ENCODE measurements at places on chromosomes 6 and 20. TPM values are rescaled to one million over a fixed set of nuclear protein-coding genes. Genes with fewer than 3 reads are reported as not detected.

GRCh38 chr20:24148372-24148771, 159.8 kb upstream of the GGTLC1 start:
- peak; percentile 59 for DNase-seq

DNA sequence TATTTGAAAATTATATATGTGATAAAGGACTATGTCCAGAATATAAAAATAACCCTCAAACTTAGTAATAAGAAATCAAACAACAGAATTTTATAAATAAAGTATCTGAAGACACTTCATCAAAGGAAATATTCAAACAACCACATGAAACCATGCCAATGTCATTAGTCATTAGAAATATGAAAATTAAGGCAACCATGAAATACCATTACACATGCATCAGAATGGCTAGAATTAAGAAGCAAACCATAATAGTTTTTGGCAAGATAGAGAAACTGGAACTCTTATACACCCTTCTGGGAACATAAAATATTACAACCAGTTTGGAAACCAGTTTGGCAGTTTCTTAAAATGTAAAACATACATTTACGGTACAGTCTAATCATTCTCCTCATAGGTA, 137.2 kb upstream of the ADGRB3 start:
- no peak for DNase-seq

DNA sequence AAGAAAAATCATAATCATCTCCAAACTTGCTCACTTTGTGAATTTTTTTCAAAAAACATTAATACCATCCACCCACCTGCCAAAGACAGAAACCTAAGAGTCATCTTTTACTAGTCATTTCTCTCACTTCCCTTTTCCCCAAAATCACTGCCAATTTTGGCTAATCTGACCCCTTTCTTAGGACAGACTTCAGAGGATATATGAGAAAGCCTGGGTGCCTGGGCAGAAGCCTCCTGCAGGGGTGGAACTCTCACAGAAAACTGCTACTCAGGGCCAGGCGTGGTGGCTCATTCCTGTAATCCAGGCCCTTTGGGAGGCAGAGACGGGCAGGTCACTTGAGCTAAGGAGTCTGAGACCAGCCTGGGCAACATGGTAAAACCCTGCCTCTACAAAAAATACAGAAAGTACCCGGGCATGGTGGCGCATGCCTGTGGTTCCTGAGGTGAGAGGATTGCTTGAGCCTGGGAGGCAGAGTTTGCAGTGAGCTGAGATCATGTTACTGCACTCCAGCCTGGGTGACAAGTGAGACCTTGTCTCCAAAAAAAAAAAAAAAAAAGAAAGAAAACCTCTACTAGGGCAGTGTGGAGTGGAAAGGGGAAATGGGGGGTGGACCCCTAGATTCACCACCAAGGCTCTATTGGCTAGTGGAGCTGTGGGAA, 3.8 kb downstream of the DEK start:
- peak; percentile 49 for DNase-seq

DNA sequence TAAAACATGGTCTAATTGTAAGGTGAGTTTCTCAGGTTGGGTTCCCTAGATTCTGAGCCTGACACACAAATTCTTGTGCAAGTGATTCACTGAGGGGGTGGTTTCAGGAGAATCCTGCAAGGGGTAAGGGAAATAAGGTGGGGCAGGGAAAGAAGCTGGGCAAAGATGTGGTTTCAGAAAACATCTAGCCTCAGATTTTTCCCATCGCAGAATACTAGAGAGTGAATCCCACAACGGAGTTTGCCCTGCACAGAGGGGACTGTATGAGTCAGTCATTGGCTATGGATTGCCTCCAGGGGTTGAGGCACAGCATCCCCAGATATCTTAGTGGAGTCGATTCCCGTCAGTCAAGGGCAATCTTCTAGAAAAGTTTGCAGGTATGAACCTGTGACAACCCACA, 65.2 kb downstream of the PRL start:
- DNase-seq, result no peak

GRCh38 chr20:47263465-47264084, 92.9 kb downstream of the ZMYND8 start:
- no peak for DNase-seq

DNA sequence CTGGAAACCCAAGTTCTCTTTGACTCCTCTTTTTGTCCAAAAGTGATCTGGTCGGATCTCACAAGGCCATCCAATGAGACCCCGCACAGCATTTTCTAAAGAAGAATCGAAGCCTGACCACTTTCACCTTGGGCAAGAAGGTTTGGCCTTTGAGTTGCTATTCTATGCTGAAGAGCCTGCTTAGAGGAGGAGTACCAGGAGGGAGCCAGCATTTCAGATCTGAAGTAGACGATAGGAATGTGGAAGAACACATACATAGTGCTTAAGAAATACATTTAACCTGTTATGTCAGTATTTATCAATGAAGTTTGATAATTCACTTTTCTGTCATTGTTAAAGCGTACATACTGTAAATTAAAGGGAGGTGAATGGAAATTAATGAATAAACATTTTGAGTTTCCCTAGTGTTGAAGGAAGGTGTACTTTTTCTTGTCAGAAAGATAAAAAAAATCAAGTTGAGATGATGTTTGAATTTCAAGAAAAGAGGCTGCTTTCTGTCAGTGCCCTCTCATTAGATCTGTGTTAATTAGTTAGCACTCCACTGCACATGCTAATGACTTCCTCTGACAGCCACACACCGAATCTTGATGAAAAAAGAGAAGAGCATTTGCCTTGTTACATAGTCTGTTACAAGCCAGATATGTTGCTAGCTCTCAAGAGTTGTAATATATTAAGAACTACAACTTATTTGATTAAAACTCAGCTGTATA, 10.9 kb upstream of the TDRD6 start:
- DNase-seq, result no peak

DNA sequence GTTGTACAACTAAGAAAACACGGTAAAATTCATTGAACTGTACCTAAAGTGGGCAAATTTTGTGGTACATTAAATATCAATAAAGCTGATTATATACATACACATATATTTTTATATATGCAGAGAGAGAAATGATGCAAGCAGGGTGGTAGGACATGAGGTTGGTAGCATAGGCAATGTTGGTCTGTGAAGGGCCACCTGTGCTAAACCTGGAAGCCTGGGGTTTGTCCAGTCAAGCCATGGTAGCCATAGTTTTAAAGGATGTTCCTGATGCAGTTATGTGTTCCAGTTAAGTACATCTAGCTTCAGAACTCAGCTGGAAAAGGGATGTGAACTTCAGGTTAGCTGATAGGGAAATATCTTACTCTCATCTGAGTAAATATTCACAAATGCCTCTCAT, 60.1 kb downstream of the TRIM38 start:
- no peak for DNase-seq

GRCh38 chr6:136225496-136225895, 24.6 kb downstream of the MTFR2 start:
- no peak for DNase-seq

GRCh38 chr6:107102414-107102805, 12.9 kb downstream of the BEND3 start:
- no peak for DNase-seq

Gene PREX1
- total RNA-seq, result 78.2 TPM

Gene ASIP
- not detected for total RNA-seq

- no peak for DNase-seq
Observed at GRCh38 chr20:14860410-14860814, 523.0 kb upstream of the FLRT3 start.

Gene HCRTR2
- not detected for total RNA-seq

DNA sequence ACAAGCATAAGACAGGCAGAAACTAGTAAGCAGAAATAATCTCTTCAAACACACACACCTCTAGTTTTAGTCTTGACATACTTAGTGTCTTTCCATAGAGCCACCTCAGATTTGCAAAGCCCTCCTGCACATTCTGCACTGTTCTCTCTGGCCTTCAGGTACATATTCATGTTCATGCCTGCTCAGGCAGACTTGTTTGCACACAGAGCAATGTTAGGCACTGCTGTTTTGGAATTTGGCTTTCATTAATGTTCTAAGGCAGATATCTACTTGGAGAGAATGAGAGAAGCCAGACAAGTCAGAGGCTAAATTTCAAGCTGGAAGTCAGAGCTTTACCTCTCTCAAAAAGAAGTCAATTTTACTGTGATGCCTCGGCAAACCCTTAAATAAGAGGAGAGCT, 21.3 kb upstream of the DST start:
- DNase-seq, result no peak

Gene PKIB
- 3.2 TPM for total RNA-seq

GRCh38 chr20:39857187-39857586, 831.8 kb downstream of the MAFB start:
- DNase-seq, result no peak

Gene SYCP2L
- 1.0 TPM for total RNA-seq

- no peak for DNase-seq
Observed at GRCh38 chr20:44494681-44495080, 19.0 kb downstream of the TTPAL start.

Gene MGME1
- 11.3 TPM for total RNA-seq

Gene SLC32A1
- not detected for total RNA-seq

DNA sequence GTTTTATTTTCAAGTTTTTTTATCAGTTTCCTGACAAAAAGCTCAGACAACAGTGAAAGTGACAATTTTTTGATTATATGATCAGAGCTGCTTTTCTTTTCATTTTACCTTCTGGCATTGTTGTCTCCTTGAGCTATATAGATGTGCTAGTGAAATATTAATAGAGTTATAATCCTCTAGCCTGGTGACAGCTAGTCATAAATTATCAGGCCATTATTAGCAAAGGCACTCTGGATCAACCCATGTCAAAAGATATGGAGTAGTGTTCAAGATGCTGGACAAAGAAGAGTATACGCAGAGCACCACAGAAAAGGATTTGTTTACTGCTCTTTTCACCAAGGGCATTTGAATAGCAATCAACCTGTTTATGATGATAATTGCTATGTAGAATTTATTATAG, 1230.1 kb downstream of the HACE1 start:
- DNase-seq, result no peak

GRCh38 chr6:147716434-147716833, 207.9 kb downstream of the SAMD5 start:
- no peak for DNase-seq

DNA sequence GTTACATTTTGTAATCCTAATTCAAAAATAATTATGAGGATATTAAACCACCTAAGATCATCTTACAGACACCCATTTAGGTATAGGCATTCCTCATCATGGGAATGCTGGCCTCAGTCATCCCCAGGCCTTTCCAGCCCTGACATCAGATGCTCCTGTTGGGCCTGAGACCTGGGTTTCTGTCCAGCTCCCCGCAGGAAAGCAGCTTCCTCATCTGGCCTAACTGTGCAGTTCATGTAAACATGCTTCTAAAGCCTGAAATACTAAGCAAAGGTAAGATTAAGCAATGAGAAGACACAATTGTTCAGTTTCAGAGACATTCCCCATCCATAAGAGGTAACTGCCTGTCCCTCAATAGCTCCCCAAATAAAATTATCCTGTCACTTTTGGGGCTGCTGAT, 19.0 kb downstream of the ETV7 start:
- no peak for DNase-seq

GRCh38 chr6:7642791-7643190, 52.8 kb downstream of the SNRNP48 start:
- DNase-seq, result no peak

GRCh38 chr20:57034001-57034400, 232.4 kb downstream of the BMP7 start:
- DNase-seq, result no peak

Gene SLPI
- total RNA-seq, result 1,714 TPM

DNA sequence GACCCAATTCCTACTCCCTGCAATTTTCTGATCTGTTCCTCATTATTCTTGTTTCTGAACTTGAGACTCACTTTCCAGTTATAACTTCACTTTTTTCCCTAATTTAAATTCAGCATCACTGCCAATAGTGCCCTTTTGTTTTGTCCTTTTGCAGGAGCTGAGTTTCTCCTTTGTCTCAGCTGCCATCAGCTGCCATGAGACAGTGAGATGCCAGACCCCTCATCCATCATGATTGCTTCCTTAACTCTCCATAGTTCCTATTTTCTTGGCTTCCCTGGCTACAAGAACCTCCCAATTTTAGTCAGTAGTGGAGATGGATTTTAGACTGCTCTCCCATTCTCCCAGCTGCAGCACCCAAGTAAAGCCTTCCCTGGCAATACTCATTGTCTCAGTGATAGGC, 518.1 kb downstream of the HDGFL1 start:
- DNase-seq, result no peak

DNA sequence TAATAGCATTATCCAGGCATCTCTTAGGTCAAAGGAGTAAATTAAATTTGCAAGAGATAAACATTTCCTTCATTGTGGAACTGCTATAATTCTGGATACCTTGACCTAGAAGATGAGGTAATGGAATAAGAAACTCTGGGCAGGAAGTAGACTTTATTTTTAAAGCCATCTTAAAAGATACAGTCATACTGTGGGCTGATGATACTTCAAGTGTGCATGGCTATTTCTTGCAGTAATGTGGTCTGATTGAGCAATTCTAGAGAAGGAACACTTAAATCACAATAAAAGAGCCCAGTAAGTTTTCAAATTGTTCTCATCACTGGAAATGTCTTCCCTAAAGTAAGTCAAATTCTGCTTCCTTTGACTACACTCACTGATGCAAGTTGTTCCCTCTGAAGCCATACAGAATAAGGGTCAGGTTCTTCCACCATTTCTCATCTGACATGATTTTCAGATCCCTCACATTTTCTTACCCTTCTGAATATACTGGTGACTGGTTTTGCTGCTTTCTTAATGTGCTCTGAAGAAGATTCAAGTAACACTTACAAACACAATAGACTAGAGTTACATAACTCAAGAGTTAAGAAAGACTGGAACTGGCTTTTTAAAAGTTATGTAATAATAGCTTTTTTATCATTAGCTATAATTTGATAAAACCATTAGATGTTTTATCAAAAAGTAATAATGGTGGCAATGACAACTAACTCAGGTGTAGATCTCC, 62.6 kb upstream of the TMEM244 start:
- DNase-seq, result no peak

DNA sequence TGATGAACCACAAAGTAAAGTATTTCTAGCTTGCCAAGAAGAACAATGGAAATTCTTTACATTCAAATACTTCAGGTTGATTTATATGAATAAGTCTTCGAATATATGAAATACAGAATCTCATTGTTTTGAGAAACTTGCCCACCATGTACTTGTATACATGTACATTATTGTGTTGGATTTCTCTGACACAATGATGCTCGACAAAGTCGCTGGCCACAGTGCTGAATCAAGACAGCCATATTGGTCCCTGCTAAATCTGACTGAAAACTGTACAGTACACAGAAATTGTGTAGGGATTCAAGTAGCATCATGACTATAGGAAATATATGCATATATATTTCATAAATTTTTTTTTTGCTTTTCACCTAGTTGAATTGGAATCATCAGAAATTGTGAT, 13.1 kb upstream of the LIN28B start:
- DNase-seq, result no peak

Gene MCCD1
- not detected for total RNA-seq

Gene GSS
- total RNA-seq, result 28.8 TPM

Gene TP53INP2
- 13.6 TPM for total RNA-seq

Data from lower lobe of right lung (tissue), 2 donors.